ENCODE measurements at places on chromosomes 13 and 19.
A peak's percentile ranks its signal among the peaks of the same experiment; 100 is the strongest.

DNA sequence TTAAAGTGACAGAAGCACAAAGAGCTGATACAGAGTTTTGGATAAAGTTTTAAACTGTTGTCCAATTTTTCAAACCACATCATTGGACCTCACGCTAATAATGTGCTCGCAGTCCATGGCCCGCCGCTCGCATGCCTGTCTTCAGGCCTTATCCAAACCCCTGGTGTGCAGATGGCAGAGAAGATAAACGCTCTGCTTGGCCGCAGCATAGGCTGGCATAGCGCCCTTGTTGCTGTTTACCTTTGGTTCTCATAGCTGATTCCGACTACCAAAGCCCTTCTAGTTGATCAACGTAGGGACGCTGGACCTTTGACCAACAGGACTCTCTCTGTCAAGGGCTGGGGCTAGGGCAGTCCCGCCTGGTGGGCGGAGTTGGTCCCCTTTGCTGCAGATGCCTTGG, 23.5 kb upstream of the QTRT1 start:
- DNase-seq: no peak

DNA sequence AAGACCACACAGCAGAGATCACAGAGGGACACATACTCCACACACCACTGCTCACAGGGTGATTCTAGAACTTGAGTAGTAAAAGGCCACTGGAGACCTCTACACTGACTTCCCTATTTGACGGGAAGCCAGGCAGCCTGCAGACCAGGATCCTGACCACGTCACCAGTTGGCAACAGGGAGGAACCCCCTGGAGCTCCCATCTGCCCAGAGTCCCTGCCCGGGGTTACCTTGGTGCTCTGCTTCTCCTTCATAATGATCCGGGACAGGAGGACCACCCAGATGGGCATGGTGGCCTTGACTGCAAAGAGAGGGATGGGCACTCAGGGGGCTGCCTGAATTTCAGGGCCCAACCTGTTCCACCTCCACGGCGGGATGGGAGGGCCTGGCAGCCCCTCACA, 932 bp downstream of the SLC35E1 start:
- no peak for DNase-seq

DNA sequence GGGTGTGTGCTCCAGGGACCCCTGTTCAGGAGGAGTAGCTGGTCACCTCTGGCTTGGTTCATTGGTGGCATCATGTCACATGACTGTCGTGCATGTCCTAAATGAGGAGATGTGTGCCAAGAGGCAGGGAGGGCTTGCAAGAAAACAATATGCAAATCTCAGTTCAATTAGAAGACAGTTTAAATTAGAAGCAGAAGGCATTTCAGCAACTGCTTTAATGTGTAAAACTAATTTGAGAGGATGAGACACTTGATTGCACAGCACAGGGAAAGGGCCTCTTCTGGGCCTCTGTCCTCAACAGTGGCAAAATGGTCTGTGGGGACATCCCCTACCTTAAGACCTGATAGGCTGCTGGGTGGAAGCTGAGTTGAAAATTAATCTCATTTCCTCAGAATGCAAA, 54.6 kb downstream of the SPATA13 start:
- DNase-seq: peak; percentile 36

- DNase-seq: no peak
Observed at GRCh38 chr13:109922518-109922917, 136.1 kb upstream of the IRS2 start.

DNA sequence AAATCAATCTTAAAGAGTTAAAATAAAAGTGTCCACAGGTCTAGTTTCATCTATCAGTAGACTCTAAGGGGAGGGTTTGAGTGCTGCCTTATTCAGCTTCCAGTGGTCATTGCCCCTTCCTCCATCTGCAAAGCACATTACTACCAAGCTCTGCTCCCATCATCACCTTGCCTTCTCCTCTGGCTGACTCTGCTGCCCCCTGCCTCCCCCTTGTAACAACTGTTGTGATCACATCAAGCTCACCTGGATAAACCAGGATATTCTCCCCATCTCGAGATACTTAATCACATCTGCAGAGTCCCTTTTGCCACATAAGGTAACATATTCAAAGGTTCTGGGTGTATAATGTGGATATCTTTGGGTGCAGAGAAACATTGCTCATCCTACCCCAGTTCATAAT, 43.3 kb upstream of the GPC6 start:
- DNase-seq: no peak

GRCh38 chr19:50708179-50708879, 11.3 kb downstream of the SHANK1 start:
- no peak for DNase-seq
